ENCODE measurements at places on chromosomes 3 and 15.

GRCh38 chr15:99347574-99347973 is 96.3 kb downstream of the LRRC28 start:
- no peak for DNase-seq

- no peak for DNase-seq
These were observed 121.9 kb upstream of the MEF2A start for GRCh38 chr15:99443768-99444446.

GRCh38 chr3:181952221-181952620 is 240.5 kb downstream of the SOX2 start:
- no peak for DNase-seq

- no peak for DNase-seq
These were observed 67.6 kb downstream of the HES1 start for GRCh38 chr3:194203482-194204041.

DNA sequence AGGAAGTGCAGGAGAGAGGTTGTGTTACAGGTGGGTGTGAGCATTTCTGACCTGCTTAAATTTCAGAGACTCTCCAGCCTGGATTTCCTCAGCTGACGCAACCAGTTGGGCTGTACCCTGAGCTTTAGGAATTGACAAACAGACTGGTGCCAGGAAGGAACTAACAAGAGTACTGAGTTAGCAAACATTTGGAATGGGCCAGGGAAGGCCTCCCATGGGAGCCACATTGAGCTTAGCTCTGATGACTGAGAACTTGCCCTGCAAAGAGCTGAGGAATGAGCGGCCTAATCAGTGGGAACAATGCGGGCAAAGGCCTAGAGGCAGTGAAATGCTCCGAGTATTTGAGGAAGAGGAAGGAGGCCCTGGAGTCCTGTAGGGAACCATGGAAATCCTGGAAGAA is 254.2 kb downstream of the FEZF2 start:
- no peak for DNase-seq

- DNase-seq: no peak
These were observed 84.2 kb downstream of the MME start for GRCh38 chr3:155164306-155164705.

DNA sequence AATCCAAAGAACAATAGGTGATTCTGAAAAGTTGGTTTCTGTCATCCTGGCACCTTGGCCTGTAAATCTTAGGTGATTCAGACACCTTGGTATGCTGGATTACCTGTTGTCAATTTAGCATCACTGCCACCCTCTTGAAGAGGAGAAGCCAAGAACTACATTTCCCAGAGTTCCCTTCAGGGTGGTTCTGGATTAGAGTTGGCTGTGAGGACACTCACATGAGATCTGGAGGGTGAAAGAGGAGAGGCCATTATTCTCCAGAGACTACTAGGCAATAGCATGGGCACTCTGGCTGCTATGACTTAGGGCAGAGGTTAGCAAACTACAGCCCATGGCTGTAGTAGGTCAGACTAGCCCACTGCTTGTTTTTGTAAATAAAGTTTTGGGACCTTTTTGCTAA is 41.7 kb upstream of the CORO2B start:
- DNase-seq: no peak

All from HFF-Myc (cell line).